ACHN (cell line): ENCODE measurements at places on chromosomes 1 and 21.

- peak; percentile 18 for DNase-seq
These were observed 649 bp downstream of the AHDC1 start for GRCh38 chr1:27603309-27603680.

DNA sequence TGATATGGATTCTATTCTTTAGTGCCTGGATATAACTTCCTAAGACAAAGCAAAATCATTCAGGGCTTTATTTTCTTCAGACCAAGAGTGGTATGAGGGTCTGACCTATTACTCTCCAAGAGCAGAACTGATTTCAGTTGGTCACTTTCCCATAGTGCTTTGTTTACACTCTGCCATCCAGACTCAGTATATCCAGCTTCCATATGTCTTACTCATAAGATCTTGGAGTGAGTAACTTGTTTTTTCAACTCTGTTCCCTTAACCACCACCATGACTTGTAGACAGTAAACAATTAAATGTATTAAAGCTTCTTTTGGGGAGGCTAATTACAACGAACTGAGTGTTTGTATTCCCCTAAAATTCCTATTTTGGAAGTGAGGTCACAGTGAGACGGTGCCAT is 83.4 kb downstream of the USP24 start:
- no peak for DNase-seq

GRCh38 chr1:69898403-69898947 is 306.9 kb downstream of the LRRC40 start:
- no peak for DNase-seq

- no peak for DNase-seq
These were observed 28.6 kb downstream of the TMEM53 start for GRCh38 chr1:44645476-44646244.

- DNase-seq: peak; percentile 57
These were observed 93.1 kb upstream of the HAO2 start for GRCh38 chr1:119275145-119276134.

DNA sequence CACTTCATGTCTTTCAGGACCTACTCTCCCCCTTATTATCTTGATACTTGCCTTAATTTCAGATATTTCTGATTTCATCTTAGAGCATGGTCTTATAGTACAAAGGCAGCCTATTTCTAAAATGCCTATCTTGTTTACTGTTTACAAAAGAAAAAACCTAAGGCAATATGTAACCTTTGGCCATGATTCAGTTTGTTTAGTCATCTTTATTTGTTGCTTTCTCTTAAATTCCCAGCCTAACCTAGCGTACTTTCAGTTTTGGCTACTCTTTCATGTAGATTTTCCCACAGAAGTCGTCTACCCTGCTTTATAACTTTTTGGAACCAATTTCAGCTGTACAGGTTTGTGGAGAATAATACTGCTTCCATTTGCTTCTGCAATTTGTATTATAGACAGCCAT is 81.8 kb downstream of the KIF1B start:
- DNase-seq: no peak

- DNase-seq: no peak
These were observed 14.0 kb upstream of the PEF1 start for GRCh38 chr1:31658721-31659120.
